ENCODE measurements at places on chromosomes 6 and 20.

GRCh38 chr6:64792534-64792933, 914.5 kb downstream of the EYS start:
- DNase-seq, result no peak

- DNase-seq, result no peak
Observed at GRCh38 chr20:63843222-63843621, 12.2 kb upstream of the ZBTB46 start.

- DNase-seq, result no peak
Observed at GRCh38 chr6:106885679-106886078, 88.8 kb downstream of the CD24 start.

- DNase-seq, result no peak
Observed at GRCh38 chr6:34239500-34239825, 2.8 kb downstream of the HMGA1 start.

DNA sequence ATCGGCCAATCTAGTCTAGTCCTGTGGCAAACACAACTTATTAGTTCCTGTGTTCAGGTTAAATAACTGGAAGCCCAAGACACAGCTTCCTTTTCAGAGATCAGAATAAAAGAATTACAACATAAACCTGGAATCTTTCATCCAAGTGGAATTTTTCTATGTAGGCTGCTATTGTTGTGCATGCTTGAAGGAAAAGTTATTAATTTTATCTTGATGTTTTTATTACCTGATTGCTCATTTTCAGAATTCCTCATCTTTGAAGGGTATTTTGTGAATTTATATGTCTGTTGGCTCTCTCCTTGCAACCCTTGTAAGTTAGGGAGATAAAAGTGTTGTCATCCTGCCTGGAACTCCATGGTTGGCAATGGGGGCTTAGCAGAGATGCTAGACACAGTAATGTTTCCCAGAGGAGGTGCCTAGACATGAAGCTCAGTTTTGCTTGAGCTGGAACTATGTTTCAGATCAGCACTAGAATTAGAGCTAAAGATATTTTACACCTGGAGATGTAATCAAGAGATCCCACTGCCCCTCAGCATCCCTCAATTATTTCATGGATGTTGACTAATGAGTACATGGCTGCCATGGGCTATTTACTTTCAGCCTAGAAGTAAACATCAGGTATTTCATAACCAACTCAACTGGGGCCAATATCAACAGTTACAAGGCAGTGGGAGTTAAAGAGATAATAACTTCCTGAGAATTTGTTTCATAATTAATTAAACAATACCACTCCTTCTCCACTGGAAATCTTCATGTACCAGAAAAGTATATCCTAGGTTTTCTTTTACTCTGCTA, 367.0 kb upstream of the MARCKS start:
- no peak for DNase-seq

GRCh38 chr20:61370841-61371303, 118.8 kb downstream of the CDH4 start:
- DNase-seq, result no peak

DNA sequence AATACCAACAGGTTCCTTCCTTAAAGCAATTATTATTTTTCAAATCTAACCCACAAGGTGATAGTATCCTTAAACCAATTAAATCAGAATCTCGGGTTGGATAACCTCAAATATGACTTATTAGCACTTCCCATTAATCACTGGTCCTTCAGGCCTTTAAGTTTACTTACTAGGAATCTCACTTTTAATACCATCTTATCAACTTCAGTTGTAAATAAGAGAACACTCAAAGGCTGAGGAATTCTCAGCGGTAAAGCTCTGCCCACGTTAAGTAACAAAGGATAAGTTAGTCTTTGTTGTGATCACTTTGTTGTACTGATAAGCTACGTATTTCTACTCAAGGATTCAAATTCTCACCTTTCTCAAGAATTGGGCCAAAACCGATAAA, 82.0 kb downstream of the OR2B2 start:
- no peak for DNase-seq

- DNase-seq, result no peak
Observed at GRCh38 chr6:106496823-106497222, 132.5 kb downstream of the RTN4IP1 start.

- no peak for DNase-seq
Observed at GRCh38 chr20:41540918-41541317, 77.3 kb downstream of the CHD6 start.

DNA sequence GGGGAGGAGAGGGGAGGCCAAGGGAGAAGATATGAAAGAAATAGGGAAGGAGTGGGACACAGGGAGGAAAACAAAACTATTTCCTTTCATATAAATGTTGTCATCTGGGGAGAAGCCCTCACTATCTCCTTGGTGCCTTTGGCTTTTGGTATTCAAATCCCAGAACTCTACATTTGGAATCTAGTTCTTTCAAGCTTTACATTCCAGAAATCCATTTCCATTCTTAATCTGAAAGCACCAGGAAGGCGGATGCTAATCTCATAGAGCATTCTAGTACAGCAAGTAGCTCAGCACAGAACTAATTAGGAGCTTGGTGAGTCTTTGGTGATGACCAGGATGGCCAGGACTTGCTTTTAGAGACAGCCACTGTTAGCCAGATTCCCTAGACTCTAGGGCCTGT, 177.9 kb downstream of the KIF16B start:
- no peak for DNase-seq

GRCh38 chr6:158561321-158561884, 1.5 kb downstream of the TMEM181 start:
- DNase-seq, result no peak

GRCh38 chr6:129104560-129104959, 221.6 kb downstream of the LAMA2 start:
- DNase-seq, result no peak

GRCh38 chr6:42729731-42730130, 7.3 kb upstream of the PRPH2 start:
- no peak for DNase-seq

DNA sequence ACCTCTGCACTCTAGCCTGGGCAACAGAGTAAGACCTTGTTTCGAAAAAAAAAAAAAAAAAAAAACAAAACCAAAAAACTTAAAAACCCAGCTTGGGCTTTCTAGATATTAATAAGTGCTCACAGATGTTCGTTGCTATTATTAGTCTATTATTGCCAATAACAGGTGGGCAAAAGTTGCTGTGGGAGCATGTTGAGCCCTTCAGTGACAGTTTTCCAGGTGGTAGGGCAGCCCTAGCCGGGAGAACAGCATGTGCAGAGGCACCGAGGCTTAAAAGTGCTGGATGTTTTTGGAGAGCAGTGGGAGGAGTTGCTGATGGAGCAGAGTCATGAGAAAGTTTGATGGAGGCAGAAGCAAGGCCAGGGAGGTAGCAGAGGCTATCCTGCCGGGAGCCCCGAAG, 4.4 kb downstream of the PPP1R16B start:
- DNase-seq, result no peak

- no peak for DNase-seq
Observed at GRCh38 chr6:91098006-91098405, 511.1 kb upstream of the MAP3K7 start.

DNA sequence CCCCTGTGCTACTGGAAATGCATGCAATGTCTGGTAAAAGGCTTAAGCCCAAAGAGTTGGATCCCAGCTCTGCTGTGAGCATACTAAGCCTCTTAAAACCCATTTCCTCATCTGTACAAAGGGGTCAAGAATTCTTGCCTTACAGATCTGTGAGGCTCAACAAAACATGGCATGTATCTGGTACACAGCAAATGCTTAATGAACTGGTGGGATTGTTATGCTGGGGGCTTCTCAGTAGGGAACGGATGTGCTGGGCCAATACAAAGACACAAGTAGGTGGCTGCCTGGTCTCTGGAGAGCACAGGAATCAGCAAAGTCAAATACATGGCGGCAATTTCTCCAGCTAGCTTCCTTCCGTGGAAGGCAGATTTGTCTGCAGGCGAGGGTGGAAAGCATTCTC, 62.3 kb downstream of the LAMP5 start:
- DNase-seq, result no peak

DNA sequence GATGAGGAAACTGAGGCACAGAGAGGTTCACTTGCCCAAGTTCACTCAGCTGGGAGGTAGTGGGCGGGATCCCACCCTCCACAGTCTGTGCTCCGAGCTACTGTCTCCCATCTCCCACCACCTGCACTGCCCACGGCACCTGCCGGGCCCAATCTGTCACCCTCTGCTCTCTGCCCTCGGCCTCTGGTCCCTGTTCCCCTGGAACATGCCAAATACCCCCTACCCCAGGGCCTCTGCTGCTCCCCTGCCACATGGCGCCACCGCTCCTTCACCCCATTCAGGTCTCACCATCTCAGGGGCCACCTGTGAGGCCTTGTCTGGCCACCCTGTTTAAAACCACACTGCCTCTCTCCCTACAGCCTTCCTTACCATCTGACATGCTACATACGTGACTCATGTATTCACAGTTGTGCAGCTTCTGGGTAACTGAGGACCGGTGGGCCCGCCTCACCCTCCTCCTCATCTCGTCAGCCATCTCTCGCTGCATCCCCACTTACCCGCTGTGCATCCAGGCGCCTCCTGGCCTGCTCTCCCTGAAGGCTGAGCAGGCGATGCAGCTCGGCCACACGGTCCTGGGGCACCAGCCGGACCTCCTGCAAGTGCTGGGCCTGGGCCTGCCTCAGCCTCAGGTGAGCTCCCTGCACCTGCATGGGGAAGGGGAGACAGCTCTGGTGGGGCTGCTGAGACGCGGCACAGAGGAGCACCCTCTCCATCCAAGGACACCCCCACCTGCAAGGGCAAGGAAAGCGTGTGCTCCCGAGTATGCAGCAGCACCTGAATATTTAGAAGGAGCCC, 50.6 kb downstream of the GINS1 start:
- DNase-seq, result no peak

- no peak for DNase-seq
Observed at GRCh38 chr20:43752561-43753301, 25.9 kb upstream of the GTSF1L start.

- peak; percentile 21 for DNase-seq
Observed at GRCh38 chr6:116682334-116682712, 1.3 kb downstream of the KPNA5 start.

DNA sequence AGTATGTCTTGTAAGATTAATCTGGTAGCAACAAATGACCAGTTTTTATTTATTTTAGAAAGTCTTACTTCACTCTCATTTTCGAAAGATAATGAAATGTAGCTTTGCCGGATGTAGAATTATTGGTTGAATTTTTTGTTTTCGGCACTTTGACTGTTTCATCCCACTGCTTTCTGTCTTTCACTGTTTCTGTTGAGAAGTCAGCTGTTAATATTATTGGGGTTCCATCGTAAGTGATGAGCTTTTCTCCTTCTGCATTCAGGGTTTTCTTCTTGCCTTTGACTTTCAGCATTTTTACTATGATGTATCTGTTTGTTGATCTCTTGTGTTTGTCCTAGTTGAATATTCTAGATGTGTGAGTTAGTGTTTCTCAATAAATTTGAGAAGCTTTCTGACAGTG, 383.4 kb downstream of the PAX1 start:
- DNase-seq, result no peak

- DNase-seq, result no peak
Observed at GRCh38 chr6:33906439-33906838, 102.6 kb upstream of the MLN start.

- DNase-seq, result no peak
Observed at GRCh38 chr6:45698046-45698445, 317.6 kb downstream of the CLIC5 start.

DNA sequence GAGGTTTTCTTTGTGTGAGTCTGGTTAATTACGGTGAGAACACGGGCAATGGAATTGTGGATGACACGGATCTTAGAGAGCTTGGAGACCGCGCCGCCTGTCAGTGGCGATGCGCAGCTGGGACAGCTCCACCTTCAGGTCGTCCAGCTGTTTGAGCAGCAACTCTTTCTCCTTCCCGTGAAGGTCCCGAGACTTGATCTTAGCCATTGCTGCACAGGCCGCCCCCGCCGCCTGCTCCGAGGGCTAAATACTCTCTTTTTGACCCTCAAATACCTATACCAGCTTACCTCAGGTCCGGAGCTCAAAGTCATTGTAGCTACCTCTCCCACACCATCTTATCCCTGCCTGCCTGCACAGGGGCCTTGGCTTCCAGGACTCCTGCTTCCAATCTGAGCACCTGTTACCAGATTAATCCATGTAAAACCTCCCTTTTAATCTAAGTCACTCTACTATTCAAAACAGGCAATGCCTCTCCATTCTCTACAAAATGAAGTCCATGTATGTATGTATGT, 100.2 kb downstream of the PREP start:
- DNase-seq, result no peak

DNA sequence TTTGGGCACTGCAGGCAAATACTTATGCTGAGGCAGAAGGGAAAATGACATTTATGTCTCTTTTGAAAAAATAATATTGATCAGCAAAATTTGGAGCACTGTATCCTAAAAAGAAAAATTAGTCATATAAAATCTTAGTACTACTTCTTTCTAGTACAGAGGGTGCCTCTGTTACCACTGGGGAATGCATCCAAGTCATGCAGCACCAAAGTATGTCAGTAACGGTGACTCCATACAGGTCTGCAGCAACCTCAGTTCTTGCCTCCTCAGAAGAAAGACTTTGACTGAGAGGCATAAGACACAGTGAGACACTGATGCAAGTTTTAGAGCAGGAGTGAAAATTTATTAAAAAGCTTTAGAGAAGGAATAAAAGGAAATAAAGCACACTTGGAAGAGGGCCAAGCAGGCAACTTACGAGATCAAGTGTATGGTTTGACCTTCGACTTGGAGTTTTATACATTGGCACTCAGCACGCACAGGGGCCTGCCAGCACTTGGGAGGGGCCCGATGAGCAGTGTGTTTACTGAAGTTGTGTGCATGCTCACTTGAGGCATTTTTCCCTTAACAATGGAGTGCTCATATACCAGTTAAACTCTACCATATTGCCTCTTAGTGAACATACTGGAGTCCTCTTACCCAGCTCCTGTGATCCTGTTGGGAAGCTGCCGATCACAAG, 1244.8 kb downstream of the EPHA7 start:
- no peak for DNase-seq

DNA sequence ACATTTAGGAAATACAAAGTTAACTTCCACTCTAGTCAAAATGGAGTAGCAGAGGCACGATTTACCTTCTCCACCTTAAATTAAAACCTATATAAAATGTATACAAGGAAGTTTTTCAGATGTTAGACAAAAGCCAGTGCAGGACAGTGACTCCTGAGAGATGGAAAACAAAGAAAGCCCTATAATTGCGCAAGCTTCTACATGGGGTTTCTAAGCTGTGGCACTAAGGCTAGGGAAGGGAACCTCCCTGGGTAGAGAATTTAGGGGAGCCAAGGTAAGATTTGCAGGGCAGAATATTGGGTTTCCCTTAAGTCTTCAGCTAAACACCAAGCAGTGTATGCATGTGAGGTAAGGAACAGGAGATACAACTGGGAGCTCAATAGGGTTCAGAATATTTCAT, 18.5 kb upstream of the ZC3H12D start:
- DNase-seq, result no peak

GRCh38 chr20:49890471-49891361, 24.6 kb downstream of the SPATA2 start:
- no peak for DNase-seq

- DNase-seq, result no peak
Observed at GRCh38 chr6:135972586-135972985, 121.1 kb downstream of the PDE7B start.

- DNase-seq, result no peak
Observed at GRCh38 chr20:44187054-44187771, at the start of gene JPH2. Gene JPH2, minus strand, starts transcription at chr20:44187188. Its CDS starts 483 bp downstream, at chr20:44186705.

Data from stimulated activated CD8-positive, alpha-beta memory T cell treated with anti-CD3 and anti-CD28 coated beads, Interleukin-4, amount 100 ng/mL, for 1 hour (primary cell).